ENCODE measurements at places on chromosomes 3 and 15. TPM values are rescaled to one million over a fixed set of nuclear protein-coding genes. Genes with fewer than 3 reads are reported as not detected.

LTK gene
- 6.7 TPM for polyA plus RNA-seq

- DNase-seq, result no peak
Observed at GRCh38 chr15:90839187-90840071, 29.0 kb upstream of the FURIN start.

DNA sequence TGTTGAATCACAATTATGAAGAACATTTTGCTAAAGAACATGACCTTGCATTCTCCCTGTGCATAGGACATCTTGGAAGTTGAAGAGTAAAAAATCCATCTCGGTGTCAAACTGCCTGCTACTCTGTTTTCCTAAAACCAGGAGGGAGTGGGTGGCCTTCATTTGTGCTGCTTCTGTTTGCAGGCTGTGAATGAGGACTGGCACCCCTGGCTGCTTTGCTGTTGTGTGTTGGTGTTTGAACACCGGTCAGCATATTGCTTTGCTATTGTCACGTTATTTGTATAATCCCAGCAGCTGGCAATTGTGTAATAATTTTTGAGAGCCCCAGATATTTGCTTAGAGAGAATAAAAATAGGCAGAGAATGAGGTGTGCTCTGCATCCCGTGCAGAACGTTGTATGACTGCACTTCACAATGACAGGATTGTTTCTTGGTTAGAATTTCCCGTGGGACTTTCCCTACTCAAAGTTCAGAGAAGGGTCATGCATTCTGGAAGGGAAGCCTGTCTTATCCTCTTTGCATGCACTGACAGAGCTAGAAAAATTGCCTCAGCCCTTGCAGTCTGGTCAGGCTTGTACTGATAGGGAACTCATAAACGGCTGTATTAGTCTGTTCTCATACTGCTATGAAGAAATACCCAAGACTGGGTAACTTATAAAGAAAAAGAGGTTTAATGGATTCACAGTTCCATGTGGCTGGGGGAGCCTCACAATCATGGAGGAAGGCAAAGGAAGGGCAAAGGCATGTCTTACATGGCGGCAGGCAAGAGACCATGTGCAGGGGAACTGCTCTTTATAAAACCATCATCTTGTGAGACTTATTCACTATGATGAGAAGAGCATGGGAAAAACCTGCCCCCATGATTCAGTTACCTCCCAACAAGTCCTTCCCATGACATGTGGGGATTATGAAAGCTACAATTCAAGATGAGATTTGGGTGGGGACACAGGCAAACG is 16.3 kb downstream of the SV2B start:
- DNase-seq, result peak; percentile 22

DNA sequence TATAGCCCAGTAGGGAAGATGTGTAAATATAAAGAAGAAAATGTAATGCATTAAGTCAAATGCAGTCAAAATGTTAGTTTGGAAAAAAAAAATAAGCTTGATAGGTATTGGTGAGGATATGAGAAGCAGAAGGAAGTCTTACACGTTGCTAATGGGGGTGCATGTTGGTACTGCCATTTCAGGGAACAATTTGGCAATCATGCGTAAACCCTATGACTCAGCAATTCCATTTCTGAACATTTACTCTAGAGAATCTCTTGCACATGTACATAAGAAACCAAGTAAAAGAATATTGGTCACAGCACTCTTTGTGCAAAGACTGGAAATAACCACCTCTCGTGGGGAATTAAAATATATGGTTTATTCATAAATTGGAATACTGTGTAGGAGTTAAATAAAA is 35.5 kb upstream of the TIMP4 start:
- no peak for DNase-seq

DNA sequence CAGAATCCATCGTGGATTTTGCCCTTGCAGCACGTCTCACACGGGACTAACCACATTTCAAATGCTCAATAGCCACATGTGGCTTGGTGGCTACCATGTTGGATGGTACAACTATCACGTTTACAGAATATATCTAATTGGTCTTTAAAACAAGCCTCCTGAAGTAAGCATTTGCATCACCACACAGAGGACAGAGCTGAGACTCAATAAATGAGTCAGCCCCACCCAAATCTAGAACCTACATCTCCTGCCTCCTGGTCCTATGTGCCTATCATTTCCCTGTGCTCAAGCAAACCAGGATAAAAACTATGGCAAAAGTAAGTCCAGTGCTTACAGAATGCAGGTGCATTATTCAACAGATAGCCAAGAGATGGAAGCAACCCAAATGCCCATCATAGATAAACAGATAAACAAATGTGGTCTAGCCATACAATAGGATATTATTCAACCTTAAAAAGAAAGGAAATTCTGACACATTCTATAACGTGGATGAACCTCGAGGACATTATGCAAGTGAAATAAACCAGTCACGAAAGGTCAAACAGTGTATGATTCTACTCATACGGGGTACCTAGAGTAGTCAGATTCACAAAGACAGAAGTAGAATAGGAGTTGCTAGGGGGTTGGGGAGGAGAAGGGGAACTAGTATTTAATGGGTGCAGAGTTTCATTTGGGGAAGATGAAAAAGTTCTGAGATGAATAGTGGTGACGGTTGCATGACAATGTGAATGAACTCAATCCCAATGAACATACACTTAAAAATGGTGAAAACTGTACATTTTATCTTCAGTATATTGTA is 43.9 kb downstream of the SRGAP3 start:
- no peak for DNase-seq

GRCh38 chr15:88609344-88610090 is 11.6 kb upstream of the AEN start:
- DNase-seq, result no peak

GRCh38 chr3:71582612-71583565 is 639 bp downstream of the FOXP1 start:
- peak; percentile 90 for DNase-seq

DNA sequence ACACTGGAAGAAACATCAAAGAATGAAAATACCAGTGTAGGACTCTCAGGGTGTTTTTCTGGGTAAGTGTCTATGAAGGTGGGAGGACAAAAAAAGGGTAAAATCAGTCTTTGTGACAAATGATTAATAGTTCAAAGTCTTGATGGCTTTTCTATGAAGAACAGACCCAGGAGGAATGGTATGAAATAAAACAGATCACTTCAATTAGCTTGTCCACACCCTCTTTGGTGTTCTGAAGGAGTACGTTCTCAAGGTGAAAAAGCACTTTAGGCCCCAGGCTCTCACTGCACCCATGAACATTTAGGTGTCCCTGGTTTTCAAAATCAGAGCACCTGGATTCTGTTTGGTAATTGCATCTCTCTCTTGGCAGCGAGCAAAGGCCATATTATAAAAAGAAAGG is 383.6 kb upstream of the NR2F2 start:
- DNase-seq, result no peak

DNA sequence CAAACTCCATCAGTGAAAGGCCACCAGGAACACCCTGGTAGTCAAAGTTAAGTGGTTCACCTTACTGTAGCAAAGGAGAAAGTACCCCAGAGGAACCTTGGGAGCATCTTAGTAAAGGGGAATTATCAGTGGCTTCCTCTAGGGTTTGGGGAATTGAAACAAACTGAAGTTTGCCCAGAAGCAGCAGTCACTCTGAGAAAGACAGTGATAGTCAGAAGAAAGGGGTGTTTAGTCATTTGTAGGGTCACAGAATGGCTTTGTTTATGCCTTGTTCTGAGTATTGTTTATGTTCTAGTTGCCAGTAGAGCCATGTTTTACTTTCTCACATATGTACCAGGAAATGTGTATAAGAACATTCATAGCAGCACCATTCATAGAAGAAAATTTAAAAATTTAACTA is 93.8 kb downstream of the FHIT start:
- DNase-seq, result no peak

DNA sequence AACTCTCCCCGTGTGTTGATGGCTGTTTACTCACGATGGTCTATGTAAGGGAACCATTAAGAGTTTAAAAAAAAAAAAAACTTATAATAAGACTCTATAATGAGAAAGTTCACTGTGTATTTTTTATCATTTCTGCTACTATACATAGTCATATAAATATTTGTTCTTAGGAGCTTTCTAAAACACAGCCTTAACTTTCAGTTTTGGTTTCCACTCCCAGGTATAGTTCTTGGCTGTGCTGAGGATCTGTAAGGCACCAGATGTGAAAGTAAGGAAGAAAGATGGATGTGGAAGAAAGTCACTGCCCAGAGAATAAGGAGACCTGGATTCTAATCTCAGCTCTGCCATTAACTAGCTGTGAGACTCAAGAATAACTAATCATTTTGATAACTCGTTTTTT is 101.9 kb upstream of the THBS1 start:
- no peak for DNase-seq

MOBP gene
- polyA plus RNA-seq, result not detected

DNA sequence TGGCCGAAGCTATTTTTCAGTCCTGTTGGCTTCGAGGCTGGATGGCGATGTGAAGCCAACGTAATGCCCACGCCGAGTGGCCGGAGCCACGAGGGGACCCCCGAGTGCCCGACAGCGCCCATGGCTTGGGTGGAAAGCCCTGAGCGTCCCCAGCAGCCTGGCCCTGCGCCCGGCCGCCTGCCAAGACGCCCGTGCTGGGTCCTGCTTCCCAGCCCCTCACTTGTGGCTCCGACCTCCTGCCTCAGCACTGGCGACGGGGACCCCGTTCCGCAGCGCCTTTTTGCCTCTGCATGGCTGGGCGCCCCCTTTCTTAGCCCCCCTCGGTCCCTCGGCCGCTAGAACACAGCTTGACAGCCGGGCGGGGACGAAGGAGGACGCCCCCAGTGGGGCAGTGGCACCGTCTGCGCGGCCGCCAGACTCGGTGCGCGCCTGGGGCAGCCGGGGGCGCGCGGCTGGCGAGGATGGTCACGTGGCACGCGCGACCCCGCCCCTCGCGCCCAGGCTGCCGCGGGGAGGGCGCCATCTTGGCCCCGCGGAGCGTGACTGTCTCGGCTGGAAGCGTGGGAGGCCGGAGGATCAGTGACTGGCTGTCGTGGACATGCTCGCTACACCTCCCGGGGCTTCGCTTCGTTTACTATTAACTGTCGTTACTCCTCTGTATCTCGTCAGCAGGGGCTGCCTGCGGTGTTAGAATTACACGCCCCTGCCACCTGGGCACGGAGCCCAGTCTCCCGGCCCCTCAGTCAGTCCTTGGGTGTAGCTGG is 626 bp upstream of the GPR176 start:
- DNase-seq, result peak; percentile 93

PAQR5 gene
- 32.7 TPM for polyA plus RNA-seq

- DNase-seq, result no peak
Observed at GRCh38 chr3:61885414-61885813, 324.0 kb downstream of the PTPRG start.

GRCh38 chr15:99151156-99151555 is 46.3 kb downstream of the SYNM start:
- no peak for DNase-seq

DNA sequence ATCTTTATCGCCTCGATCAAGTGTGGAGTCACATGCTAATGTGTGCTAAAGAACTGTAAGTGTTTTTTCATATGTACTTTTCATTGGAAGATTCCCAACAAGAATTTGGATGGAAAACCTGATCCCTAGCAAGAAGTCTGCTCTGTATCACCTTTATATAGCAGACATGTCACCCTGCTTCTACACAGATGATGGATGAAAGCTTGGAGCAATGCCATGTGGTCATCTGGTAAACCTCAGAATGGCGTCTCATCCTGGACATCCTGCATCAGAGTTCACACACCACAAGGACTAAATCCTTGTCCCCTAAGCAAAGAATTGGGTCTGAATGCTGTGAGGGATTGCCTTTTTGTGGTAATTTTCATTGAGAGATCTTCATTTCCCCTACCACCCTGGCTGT is 42.1 kb upstream of the CTDSPL start:
- no peak for DNase-seq

DNA sequence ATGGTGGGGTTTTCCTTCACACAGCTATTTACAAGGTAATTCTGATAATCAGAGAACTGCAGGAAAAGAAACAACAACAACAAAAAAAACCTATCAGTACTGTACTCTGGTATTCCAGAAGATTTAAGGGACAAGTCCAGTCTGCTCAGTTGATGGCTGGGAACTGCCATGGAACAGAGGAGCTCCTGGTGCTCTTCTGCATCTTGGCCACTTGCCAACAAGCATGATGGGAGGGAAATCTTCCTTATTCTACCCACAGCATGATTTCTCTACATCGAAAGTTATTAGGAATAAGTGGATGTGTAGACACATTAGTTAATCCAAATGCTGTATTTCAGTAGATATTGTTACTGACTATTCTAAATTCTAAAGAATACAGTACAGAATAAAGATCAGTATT is 51.7 kb downstream of the RASGRP1 start:
- DNase-seq, result no peak

NDUFB5 gene
- 290 TPM for polyA plus RNA-seq

GRCh38 chr15:42581272-42581730 is 5.9 kb downstream of the STARD9 start:
- peak; percentile 87 for DNase-seq

DNA sequence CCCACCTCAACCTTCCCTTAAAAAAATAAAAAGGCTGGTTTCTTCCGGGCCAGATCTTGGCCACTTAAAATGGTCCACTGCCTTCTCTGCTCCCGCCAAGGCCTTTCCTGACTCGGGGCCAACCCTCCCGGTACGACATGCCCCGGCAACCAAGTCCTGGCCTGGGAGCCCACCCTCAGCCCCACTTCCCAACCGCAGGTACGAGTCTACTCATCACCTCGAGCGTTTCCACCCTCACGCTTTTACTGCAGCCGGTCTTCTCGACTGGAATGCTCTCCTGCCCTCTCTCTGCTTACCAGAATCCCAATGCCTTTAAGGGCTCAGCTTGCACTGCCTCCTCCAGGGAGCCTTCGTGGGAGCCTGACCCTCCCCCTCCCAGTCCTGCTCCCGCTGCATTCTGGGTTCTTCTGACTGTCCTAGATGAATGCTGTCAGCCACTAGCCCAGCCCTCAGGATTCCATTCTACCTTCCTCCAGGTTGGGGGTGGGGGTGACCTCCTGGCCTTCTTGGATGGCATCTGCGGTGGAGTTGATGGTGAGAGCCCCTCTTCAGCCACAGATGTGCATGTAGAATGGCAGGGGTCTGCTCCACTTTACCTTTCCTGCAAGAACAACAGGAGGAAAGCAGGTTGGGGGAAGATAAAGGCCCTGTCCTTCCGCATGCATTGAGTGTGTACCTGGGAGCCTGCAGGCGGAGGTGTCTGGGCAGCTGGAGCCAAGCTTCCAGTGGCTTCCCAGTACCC is 1.1 kb upstream of the CSRNP1 start:
- DNase-seq, result peak; percentile 88

- DNase-seq, result no peak
Observed at GRCh38 chr3:191961529-191961928, 500.6 kb downstream of the PYDC2 start.

DNA sequence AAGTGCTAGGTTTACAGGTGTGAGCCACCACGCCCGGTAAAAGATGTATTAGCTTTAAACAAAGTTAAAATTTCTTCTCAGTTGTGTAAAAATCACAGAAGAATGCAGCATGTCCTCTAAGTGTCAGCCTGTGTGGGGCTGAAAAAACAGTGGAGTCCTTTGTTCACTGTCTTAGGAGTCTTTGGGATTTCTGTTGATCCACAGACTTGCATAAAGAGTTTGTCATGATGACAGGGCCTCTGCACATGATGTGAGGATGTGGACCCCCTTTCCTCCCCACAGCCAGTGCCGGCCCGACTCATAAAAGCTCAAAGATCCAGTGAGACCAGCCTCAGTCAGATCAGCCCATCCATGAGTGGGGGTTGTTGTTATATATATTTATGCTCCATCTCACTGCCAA is 49.0 kb upstream of the GOLGA8J start:
- no peak for DNase-seq
